ENCODE measurements at places on chromosomes 7 and 10. TPM values are rescaled to one million over a fixed set of nuclear protein-coding genes. Genes with fewer than 3 reads are reported as not detected.
A peak's percentile ranks its signal among the peaks of the same experiment; 100 is the strongest.

DNA sequence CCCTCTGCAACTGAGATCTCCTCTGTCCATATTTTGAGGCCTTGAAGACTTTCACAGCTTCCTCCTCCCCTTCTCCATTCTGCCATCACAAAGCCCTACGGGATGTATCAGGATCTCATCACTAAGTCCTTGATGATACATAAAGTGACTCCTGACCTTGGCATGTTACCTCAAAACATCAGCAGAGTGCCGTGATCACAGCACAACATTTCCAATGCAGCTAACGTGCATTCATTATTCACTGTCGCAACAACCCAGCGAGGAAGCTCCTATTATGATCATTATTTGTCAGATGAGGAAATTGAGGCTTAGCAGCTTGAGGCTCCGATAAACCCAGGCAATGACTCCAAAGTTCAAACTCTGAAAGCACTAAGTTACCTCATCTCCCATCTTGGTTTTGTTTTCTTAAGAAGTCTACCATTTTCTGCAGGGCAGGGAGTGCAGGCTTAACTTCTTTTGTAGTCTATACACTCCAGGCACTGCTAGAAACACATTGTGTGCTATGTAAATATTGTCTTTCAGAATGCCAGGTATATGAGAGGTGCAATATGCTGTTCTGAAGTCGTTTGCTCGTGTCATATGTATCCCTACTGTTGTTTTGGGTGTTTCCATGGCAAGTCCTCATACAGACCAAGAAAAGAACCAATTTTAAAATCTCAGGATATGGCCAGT, 80.6 kb upstream of the C1QL3 start:
- no peak overlapping the region for H3K4me3 ChIP-seq
- no peaks in the 10 kb centered on the region for H3K4me1 ChIP-seq
- no peak overlapping the region for H3K27ac ChIP-seq
- no peak for DNase-seq

- no peak for DNase-seq
- H3K4me1 ChIP-seq = peaks cover 5% of the 10 kb centered on the region
- no peaks in the 10 kb centered on the region for H3K27me3 ChIP-seq
- H3K4me3 ChIP-seq = no peak overlapping the region
Observed at GRCh38 chr7:127770885-127771284, 118.9 kb downstream of the SND1 start.

The CALHM1 gene
- polyA plus RNA-seq = not detected

The CYP3A4 gene
- polyA plus RNA-seq = not detected

GRCh38 chr7:106050746-106051117, 61.4 kb downstream of the SYPL1 start:
- DNase-seq = no peak
- H3K4me3 ChIP-seq = no peak overlapping the region
- no peaks in the 10 kb centered on the region for H3K36me3 ChIP-seq
- H3K27me3 ChIP-seq = peaks cover 47% of the 10 kb centered on the region
- no peaks in the 10 kb centered on the region for H3K4me1 ChIP-seq

DNA sequence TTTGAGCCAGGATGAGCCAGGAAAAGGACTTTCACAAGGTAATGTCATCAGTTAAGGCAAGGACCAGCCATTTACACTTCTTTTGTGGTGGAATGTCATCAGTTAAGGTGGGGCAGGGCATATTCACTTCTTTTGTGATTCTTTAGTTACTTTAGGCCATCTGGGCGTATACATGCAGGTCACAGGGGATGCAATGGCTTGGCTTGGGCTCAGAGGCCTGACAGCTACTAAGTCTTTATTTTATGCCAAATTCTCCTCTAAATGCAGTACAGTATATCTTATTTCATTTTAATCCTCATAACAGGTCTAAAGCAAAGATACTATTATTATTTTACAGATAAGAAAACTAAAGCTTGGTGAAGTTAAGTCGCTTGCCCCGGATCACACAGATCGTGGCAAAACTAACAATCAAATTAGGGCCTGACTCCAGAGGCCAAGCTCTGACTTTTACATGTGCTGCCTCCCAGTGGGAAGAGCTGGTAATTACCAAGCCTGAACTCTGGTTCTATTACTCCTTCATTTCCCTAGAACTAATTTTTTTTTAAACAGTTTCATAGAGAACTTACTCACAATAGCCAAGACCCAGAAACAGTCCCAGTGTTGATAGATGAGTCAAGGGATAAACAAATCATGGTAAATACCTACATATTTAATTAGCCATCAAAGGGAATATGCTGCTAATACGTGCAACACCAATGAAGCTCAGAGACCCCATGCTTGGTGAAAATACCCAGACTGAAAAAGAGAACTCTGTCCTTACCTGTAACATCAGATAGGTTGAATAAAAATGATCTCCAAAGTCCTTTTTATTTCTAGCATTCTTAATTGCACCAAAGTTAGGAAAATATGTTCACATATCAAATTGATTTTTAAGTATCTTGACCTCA, 35.4 kb downstream of the C7orf25 start:
- no peaks in the 10 kb centered on the region for H3K27me3 ChIP-seq
- H3K27ac ChIP-seq = no peak overlapping the region
- H3K36me3 ChIP-seq = no peaks in the 10 kb centered on the region

DNA sequence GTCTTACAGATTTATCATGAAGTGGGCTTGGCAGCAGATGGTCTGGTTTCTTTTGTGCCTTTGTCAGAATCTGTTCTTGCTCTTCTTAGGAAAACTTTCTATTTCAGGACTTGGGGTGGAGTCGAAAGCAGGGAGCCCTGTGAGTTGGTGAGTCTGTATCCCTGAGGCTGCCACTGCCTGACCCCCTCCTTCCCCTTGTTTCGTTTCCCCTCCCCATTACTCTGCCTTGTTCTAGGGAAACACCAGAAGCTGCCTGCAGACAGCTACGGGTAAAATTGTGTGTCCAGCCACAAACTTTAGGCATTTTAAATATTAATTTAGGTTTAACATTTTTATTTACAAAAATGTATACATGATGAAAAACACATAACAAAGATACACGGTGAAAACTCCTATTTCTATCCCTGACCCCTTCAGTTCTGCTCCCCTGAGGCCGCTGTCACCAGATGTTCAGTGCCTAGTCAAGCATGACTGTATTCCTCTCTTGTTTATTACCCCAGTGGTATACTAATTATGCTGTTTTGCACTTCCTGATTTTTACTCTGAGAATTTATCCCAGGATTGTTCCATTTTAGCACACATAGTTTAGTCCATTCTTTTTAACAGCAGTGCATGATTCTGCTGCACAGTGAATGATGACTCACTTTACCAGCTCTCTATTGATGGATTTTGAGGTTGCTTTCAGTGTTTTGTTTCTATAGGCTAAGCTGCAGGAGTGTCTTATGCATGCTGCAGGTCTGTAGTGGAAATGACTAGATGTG, 9.1 kb downstream of the TSPAN14 start:
- no peaks in the 10 kb centered on the region for H3K27me3 ChIP-seq
- peak overlapping the region; percentile 92 for H3K27ac ChIP-seq
- H3K36me3 ChIP-seq = peaks cover 10% of the 10 kb centered on the region
- no peak overlapping the region for H3K4me3 ChIP-seq
- peak; percentile 58 for DNase-seq
- peaks cover 100% of the 10 kb centered on the region for H3K4me1 ChIP-seq

The DRGX gene
- not detected for polyA plus RNA-seq

GRCh38 chr10:23311034-23311433, 33.6 kb downstream of the C10orf67 start:
- H3K27me3 ChIP-seq = peaks cover 3% of the 10 kb centered on the region
- H3K4me1 ChIP-seq = no peaks in the 10 kb centered on the region
- H3K36me3 ChIP-seq = no peaks in the 10 kb centered on the region
- H3K27ac ChIP-seq = no peak overlapping the region
- no peak for DNase-seq

DNA sequence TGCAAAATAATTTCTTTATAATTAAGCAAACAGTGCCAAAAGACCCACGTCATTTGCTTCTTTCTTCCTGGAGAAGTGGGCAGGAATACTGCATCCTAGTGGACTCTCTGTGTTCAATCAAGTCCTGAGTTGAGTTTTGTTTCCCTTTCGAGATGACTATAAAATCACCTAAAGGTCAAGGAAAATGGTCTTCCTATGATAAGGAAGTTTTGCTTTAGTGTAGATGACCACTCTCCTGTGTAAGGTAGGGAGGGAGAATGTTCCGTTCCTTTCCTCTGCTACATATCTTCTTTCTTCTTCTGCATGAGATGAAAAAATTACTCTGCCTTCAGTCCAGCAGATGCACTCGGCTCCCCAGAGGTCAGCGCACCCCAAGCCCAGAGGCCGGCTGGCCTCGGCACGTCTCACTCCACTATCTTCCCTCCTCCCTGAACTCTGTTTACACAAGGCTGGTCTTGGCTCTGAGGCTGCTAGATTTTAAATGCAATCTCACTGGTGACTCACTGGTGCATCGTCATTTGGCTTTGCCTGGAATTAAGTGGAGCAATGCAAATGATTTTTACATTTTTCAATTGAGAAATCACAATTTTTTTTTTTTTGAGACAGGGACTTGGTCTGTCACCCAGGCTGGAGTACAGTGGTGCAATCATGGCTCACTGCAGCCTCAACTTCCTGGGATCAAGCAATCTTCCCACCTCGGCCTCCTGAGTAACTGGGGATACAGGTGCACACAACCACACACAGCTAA, 18.6 kb upstream of the VDAC2 start:
- peak; percentile 87 for DNase-seq
- H3K27me3 ChIP-seq = no peaks in the 10 kb centered on the region
- H3K36me3 ChIP-seq = no peaks in the 10 kb centered on the region
- peak overlapping the region; percentile 87 for H3K27ac ChIP-seq

DNA sequence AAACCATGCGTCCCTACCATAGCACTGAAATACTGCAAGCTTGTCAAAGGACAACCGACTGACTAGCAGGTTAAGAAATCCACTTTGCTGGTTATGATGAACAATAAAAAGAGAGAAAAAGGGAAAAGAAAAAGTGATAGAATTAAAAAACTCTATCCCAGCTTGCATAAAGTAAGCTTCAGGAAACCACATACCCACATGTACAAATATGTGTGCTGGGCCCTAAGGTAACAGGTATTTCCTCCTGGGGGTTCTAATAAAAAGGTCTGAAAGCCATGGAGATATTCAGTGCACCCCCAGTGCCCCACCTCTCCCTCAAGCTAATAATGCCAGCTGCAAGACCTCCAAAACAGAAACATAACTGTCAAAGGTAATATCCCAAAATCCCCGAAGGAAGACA, 248.6 kb upstream of the KLF14 start:
- no peaks in the 10 kb centered on the region for H3K4me1 ChIP-seq
- no peaks in the 10 kb centered on the region for H3K27me3 ChIP-seq
- no peak for DNase-seq
- no peaks in the 10 kb centered on the region for H3K36me3 ChIP-seq

DNA sequence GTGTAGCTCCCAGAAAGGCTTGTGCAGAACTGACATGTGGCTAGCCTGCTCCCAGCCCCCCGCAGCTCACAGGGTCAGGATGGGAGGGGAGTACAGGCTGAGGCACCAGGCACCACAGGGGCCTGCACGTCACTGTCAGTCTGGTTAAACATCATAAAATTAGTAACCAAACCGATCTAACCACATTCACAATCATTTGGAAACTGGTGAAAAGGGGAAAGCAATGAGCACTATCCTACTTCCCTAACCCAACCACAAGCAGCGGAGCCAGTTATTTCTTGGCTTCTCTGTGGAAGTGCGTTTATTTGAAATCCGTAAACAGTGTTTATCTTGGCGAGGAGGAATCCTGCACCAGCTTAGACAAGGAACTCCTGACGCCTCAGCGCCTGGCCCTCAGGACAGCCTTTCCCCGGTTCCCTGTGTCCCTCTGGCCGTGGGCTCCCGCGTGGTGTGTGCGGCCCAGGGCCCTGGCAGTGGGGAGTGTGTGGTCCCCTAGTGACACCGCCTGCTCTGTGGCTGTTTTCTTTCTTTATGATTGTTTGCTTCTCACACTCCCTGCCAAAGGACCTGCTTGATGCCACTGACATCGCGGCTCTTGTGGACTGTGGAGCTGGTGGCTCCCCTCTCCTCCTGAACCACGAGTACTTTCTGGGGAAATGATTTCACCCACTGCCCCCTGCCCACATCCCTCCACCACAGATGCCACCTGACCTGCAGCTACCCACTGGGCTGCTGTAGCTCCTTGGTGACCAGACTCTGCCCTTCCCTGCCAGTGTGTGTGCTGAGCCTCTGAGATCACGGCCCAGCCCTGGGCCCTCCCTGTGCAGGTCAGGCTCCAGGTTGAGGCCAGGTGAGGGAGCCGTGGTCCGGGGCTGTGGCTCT, 38.0 kb downstream of the INPP5A start:
- H3K4me3 ChIP-seq = no peak overlapping the region
- peaks cover 72% of the 10 kb centered on the region for H3K4me1 ChIP-seq
- H3K27ac ChIP-seq = peak overlapping the region; percentile 72
- H3K36me3 ChIP-seq = no peaks in the 10 kb centered on the region

DNA sequence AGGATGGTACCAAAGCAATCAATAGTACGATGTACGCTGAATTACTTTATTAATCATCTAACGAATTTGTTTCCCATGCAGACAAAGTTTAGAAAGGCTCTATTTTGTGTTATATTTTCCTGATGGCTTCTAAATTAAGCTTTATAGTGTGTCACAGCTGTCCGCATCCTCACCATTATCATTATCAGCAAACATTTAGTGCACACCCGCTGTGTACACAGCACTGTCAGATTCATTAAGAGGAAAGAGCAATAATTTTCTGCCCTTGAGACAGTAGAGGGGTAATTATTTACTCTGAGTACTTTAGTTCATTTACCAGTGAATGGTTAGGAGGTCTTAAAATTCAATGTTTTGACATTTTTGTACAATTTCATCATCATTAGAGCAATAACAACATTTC, 233.3 kb upstream of the PTPRZ1 start:
- DNase-seq = no peak
- no peak overlapping the region for H3K4me3 ChIP-seq
- H3K27me3 ChIP-seq = no peaks in the 10 kb centered on the region
- no peak overlapping the region for H3K27ac ChIP-seq

GRCh38 chr10:17427666-17428350, 26.6 kb downstream of the ST8SIA6 start:
- no peak overlapping the region for H3K27ac ChIP-seq
- no peaks in the 10 kb centered on the region for H3K36me3 ChIP-seq
- no peaks in the 10 kb centered on the region for H3K27me3 ChIP-seq
- DNase-seq = no peak
- no peak overlapping the region for H3K4me3 ChIP-seq

DNA sequence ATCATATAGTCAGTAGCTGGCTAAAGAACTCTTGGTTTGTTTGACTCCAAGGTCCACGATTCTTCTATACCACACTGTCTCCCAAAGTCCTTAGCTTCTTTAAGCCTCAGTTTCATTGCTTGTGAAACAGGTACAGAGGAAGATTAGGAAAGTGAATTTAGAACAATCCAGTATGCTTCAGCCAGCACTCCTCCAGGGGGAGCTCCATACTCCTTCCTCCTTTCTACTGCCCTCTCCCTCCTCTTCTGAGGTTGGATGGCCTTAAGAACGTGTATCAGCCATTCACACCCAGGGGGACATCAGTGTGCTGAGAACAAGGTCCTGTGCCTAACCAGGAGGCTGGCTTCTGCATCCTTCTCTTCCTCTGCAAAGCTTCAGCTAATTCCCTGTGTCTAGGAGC, 54.8 kb upstream of the CALD1 start:
- peak; percentile 17 for DNase-seq
- H3K27me3 ChIP-seq = no peaks in the 10 kb centered on the region
- H3K27ac ChIP-seq = no peak overlapping the region
- H3K4me3 ChIP-seq = no peak overlapping the region
- peaks cover 2% of the 10 kb centered on the region for H3K4me1 ChIP-seq

GRCh38 chr10:6203331-6204062, 765 bp downstream of the PFKFB3 start:
- peaks cover 9% of the 10 kb centered on the region for H3K27me3 ChIP-seq
- no peaks in the 10 kb centered on the region for H3K36me3 ChIP-seq
- H3K27ac ChIP-seq = no peak overlapping the region

The ARHGAP22 gene
- polyA plus RNA-seq = 1.5 TPM

- peaks cover 94% of the 10 kb centered on the region for H3K36me3 ChIP-seq
- DNase-seq = peak; percentile 46
- no peaks in the 10 kb centered on the region for H3K4me1 ChIP-seq
- H3K27me3 ChIP-seq = no peaks in the 10 kb centered on the region
Observed at GRCh38 chr7:135645296-135645904, 16.9 kb upstream of the STMP1 start.

Data from CD14-positive monocyte (primary cell).